ENCODE measurements at places on chromosomes 11 and 22. TPM values are rescaled to one million over a fixed set of nuclear protein-coding genes. Genes with fewer than 3 reads are reported as not detected.
A peak's percentile ranks its signal among the peaks of the same experiment; 100 is the strongest.

MORC2 gene
- 18.6 TPM for total RNA-seq

- no peak for DNase-seq
Measured at GRCh38 chr11:115941481-115941993, 437.3 kb upstream of the CADM1 start.

CASP5 gene
- total RNA-seq = not detected

GRCh38 chr11:8381871-8382396, 118.3 kb upstream of the LMO1 start:
- no peak for DNase-seq

GRCh38 chr11:86152006-86152862, 83.3 kb upstream of the PICALM start:
- DNase-seq = no peak

TLCD5 gene
- 2.2 TPM for total RNA-seq

HBE1 gene
- not detected for total RNA-seq

DNA sequence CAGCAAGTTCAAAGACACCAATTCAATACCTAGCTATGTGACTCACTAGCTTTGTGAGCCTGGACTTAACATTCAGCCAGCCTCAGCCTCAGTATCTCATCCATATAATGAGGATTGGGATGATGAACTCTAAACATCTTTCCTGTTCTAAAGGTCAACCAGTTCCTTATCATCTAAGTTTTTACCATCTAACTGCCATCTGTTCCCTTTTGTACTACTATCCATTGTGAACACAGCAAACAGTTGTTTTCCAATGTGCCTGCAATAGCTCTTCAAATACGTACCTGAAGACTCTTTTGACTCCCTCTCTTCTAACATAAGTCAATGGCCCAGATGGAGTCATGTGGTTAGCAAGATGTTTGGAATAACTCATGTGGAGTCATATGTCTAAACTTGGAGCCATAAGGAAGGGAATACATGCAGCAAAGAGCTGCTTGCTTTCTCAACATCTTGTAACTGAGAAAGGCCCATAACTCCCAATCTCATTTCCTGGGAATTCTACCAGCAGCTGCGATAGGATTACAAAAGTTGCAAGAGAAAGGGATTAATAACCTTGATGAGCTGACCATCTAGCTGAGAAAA, 19.4 kb downstream of the SYTL2 start:
- no peak for DNase-seq

NXPE4 gene
- not detected for total RNA-seq

- DNase-seq = no peak
Measured at GRCh38 chr11:8095806-8096522, 15.0 kb downstream of the TUB start.

CDHR5 gene
- not detected for total RNA-seq

DNA sequence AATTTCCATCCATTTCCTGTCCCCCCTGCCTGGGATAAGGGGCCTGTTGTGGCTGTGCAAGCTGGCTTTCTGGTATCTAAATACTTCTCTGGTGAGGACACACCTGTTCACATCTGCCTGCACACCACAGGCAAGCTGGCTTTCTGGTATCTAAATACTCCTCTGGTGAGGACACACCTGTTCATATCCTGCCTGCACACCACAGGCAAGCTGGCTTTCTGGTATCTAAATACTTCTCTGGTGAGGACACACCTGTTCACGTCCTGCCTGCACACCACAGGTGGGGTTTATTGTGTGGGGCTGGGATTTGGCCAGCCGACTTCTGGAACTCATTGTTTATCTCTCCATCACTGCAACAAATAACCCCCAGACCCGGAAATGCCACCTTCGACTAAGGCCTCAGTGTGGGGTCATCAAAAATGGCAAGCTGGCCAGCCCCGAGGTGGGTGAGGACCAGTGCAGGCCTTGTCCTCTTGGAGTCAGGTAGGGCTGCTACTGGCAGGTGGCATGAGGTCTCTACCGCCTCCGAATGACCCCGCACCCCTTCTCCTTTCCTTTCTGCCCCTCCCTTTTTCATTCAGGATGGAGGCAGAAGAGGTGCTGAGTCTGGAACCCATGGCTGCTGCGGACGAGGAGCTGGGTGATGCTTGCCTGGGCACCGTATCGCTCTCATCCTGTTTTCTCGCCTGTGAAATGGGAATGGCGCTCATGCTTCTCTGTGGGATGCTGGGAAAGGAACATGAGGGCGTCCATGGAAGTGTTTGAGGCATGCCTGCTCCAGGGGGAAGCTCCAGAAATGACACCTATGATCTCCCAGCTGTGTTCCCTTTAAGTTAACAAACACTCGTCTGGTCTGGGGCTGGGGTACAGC, 43.5 kb upstream of the MYEOV start:
- no peak for DNase-seq

- DNase-seq = peak; percentile 2
Measured at GRCh38 chr11:2789791-2790567, 90.2 kb upstream of the KCNQ1OT1 start.

TUB gene
- 0.69 TPM for total RNA-seq

GRCh38 chr22:44545773-44546172, 47.7 kb upstream of the RTL6 start:
- no peak for DNase-seq

MMP1 gene
- not detected for total RNA-seq

GRCh38 chr11:28539239-28540030, 431.2 kb downstream of the METTL15 start:
- no peak for DNase-seq

GRIA4 gene
- not detected for total RNA-seq
